ENCODE measurements at places on chromosomes 4 and X.

GRCh38 chr4:185524888-185525863 is 10.1 kb downstream of the PDLIM3 start:
- no peak for DNase-seq

- DNase-seq = no peak
Measured at GRCh38 chr4:118936406-118936805, 47.8 kb downstream of the SYNPO2 start.

- DNase-seq = no peak
Measured at GRCh38 chr4:40916880-40917279, 167.1 kb downstream of the NSUN7 start.

- no peak for DNase-seq
Measured at GRCh38 chr4:26958925-26959653, 98.4 kb downstream of the STIM2 start.

DNA sequence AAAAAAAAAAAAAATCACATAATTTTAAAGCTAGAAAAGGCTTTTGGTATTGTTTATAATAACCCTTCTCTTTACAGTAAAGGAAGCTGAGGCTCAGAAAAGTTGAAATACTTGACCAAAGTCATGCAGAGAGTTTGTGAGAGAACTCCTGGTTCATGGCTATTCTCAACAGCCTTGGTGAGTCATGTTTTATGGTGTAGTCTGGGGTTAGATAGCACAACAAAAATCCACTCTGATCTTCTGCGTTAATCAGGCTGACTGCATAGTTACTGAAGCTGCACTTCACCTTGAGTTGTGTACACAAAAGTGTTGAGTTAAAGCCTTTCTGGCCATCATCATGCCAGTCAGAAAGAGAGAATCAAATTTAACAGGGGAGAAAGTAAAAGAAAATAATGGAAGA is 19.3 kb upstream of the SFRP2 start:
- DNase-seq = no peak

DNA sequence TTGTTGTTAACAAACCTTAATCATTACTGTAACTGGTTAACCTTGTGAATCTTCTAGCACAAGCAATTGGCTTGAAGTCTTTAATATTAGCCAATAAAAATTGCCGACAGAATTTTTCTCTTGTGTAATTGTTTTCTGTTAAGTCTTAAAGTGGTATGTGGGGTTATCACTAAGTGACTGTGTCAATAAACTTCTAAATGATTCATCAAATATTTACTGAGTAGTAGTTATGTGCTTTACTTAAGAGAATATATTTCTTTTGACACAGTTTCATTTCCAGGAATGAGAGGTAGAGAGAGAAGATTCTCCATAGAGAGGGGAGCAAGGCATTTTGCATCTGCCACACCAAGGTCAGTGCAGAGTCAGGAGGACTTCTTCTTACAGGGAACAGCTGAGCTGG is 2361.6 kb upstream of the AGA start:
- DNase-seq = no peak

DNA sequence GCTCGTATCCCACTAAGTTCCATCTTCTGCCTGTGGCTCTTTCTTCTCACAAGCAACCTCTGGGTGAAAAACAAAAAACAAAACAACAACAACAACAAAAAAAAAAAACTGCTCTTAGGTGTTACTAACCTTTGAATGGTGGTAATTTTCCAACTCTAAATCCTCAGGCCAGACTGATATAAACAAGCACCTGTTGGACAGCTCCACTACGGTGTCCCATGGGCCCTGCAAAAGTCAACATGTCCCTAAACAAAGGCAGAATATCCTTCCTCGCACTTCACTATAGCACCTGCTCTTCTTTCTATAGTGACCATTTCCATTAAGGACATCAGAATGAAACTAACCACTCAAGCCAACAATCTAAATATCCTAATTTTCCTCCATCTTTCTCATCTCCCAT is 54.6 kb upstream of the PARM1 start:
- no peak for DNase-seq

DNA sequence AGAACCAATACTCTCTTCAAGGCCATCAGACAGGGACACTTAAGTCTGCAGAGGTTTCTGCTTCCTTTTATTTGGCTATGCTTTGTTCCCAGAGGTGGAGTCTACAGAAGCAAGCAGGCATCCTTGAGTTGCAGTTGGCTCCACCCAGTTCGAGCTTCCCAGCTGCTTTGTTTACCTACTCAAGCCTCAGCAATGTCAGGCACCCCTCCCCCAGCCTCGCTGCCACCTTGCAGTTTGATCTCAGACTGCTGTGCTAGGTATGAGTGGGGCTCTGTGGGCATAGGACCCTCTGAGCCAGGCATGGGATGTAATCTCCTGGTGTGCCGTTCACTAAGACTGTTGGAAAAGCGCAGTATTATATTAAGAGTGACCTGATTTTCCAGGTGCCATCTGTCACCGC is 12.6 kb upstream of the UGT2B15 start:
- DNase-seq = no peak

DNA sequence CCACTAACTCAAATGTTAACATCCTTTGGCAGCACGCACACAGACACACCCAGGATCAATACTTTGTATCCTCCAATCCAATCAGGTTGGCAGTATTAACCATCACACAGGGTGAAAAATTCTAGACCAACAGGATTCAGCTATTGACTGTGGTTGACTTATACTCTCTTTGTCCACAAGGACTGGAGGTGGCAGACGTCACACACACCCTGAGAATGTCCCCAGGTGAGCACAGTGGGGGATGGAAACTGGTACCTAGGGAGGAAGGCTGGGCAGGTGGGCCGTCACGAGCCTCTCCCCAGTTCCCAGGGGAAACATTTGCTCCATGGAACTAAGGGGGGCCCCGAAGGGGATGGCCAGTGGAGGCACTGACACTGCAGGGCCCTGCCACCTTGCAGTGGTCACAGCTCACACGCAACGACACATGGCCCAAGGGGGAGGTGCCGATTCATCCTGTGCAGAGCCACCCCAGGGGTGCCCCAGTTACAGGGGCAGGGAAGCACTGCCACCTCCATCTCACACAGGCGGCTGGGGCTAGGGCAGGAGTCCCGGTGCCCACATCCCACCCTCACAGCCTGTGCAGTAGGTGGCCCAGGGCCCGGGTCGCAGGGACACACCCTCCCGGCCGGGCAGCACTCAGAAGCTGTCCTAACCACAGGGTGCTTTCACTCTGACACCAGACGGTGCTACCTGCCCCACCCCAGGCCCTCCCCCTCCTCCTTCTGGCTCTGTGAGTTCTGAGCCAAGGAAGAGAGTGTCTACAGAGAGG is 17.4 kb downstream of the ZFYVE28 start:
- DNase-seq = no peak

- DNase-seq = no peak
Measured at GRCh38 chrX:38151441-38151840, 69.2 kb downstream of the SRPX start.

DNA sequence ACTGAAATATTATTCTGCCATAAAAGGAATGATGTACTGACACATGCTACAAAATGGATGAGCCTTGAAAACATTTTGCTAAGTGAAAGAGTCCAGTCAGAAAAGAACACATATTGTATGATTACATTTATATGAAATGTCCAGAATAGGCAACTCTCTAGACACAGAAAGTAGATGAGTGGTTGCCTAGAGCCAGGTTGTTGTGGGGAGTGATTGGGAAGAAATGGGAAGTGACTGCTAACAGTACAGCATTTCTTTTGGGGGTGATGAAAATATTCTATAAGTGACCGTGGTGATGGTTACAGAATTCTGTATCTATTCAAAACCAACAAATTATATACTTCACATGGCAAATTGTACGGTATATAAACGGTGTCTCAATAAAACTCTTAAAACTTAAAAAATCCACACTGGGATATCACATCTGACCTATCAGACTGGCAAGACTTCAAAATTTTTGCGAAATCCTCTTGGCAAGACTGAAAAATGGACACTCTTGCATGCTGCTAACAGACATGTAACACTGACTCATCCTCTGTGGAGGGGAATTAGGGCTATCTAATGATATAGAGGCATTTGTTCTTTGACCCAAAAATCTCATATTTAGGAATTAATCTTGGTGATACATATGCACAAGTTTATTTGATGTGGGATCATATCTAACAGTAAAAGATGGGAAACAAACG is 71.8 kb downstream of the FAM13A start:
- no peak for DNase-seq

- no peak for DNase-seq
Measured at GRCh38 chrX:24874604-24875247, 141.0 kb downstream of the ARX start.

- DNase-seq = no peak
Measured at GRCh38 chr4:176595257-176595656, 197.5 kb downstream of the VEGFC start.

DNA sequence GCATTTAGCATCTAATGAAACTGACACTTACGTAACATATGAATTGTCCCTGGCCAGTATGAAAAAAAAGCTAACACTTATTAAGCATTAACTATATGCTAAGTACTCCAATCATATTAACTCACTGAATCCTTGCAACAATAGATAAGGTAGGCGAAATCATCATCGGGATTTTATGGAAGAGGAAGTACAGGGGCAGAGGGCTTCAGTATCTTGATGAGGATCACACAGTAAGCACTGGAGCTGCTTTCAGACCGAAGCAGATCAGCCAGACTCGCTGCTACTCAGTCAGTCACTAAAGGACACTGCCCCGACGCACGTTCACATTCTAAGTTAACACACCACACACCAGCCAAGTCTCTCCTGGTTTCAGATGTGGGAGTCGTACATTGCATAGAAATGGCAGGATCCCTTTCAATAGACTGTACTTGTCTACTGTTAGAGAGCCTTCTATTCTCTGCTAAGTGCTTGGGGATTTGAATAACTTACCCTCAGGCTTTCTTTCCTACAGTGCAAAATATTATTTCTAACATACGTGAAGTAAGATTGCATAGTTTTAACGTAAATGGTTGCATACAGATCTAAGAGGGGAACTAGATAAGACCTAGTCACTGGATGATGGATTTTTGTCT is 540.2 kb upstream of the TENM3 start:
- DNase-seq = no peak

DNA sequence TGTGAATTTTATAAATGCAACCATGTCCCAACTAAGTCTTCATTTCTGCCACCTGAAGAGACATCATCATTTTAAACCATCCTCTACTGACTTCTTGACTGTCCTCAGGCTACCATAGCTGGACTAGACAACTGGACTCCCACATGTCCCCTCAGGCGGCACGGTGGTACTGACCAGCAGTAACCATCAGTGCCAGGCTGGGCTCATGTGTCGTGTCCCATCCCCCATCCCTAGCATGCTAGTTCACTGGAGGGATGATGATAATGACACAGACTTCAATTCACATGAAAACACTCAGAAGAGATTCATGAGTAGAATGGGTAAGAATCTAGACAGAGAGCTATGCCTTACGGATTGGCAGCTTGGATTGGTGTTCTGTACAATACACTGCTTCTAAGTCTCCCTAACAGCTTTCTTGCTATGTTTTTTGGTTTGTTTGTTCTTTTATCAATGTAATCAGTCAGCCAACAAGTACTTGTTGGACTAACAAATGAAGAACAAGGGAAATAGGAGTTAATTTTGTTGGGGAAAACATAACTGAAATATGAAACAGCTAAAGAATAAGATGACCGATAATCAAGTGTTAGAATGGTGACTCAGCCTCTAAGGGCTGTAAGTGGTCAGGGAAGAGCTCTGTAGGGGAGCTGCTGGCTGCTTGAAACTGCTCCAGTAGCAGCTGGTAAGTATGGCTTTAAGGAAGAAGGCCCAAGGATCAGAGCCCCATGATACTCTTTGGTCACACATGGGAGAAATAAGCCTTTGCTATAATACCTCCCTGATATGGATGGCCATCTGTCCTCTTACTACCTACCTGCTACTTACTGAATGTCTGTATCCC is 10.3 kb downstream of the ZDHHC9 start:
- DNase-seq = no peak

- no peak for DNase-seq
Measured at GRCh38 chrX:68086709-68087108, 346.6 kb downstream of the OPHN1 start.

- no peak for DNase-seq
Measured at GRCh38 chr4:147539959-147540358, 59.1 kb downstream of the EDNRA start.

- DNase-seq = no peak
Measured at GRCh38 chrX:118251271-118251670, 94.6 kb upstream of the WDR44 start.

DNA sequence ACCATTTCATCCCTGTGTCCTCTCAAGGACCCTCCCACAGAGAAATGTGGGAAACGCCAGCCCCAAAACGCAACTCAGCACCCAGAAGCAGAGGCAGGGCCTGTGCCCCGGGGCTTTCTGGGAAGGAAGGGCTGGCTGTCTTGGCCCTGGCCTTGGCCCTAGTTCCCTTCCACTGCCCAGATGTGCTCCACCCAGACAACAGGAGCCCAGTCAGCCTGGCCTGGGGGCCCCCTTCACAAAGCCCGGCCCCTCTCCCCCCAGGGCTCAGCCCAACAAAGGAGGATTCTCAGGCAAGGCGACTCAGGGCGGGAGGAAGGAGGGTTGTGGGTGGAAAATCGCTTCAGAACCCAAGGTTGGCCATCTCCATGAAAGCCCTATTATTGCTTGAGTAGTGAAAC is 82.5 kb downstream of the PJA1 start:
- no peak for DNase-seq

DNA sequence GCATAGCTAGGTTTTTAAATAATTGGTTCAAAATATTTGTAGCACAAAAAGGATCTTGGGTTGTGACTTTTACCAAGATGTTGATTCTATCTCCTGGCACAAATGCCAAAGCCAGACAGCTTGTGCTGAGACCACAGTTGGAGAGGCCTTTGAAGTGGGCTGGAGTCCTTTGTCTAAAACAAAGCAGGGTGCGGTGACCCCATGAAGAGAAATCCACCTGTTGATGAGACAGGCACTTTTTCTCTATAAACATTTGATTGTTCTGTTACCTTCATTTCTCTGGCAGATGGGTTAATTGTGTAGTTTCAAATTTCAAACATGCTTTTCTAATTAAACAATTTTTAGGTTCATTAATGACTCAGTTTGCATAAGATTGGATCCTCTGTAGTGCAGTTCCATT is 56.7 kb downstream of the STOX2 start:
- no peak for DNase-seq

DNA sequence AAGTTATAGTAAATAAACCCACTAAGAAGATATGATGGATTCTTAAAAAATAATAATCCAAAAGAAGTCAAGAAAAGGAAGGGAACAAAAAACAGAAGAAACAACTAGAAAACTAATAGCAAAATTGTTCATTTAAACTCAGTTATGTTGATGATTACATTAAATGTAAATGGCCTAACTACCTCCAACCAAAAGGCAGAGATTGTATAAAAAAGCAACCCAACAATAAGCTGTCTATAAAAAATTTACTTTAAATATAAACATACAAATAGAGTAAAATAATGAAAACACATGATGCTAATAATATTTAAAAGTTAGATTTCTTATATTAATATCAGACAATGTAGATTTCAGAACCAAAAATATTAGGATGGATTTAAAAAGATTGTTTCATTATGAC is 340.6 kb downstream of the CAMK2D start:
- no peak for DNase-seq

DNA sequence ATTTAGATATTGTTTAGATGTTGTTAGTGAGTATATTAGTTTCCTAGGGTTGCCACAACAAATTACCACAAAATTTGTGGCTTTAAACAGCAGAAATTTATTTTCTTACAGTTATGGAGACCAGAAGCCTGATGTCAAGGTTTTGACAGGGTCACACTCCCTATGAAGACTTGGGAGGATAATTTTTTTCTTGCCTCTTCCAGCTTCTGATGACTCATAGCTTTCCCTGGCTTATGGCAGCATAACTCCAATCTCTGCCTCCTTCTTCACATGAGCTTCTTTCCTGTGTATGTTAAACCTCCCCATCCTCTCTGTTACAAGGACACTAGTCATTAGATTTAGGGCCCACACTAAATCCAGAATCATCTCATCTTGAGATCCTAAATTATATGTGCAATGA is 20.9 kb upstream of the RAB40A start:
- no peak for DNase-seq

Measured in stimulated activated CD4-positive, alpha-beta T cell treated with anti-CD3 and anti-CD28 coated beads, TNF-alpha, amount 100 ng/mL, for 4 hours (primary cell).